Upper lobe of right lung (tissue), 1 donor: ENCODE measurements at places on chromosomes 6 and 20. TPM values are rescaled to one million over a fixed set of nuclear protein-coding genes. Genes with fewer than 3 reads are reported as not detected.

The MARCKS gene
- 73.4 TPM for total RNA-seq

The EYS gene
- total RNA-seq: not detected

The ETV7 gene
- 6.3 TPM for total RNA-seq

The PEX7 gene
- 5.6 TPM for total RNA-seq

The CGAS gene
- 5.9 TPM for total RNA-seq

The SLC17A3 gene
- total RNA-seq: not detected

The CST4 gene
- total RNA-seq: not detected

The C6orf136 gene
- total RNA-seq: 22.8 TPM

The FOXC1 gene
- 4.9 TPM for total RNA-seq

The PLEKHG1 gene
- 34.6 TPM for total RNA-seq

The NAPB gene
- 10.8 TPM for total RNA-seq

GRCh38 chr6:946546-946945 is 253.6 kb upstream of the EXOC2 start:
- DNase-seq: no peak

GRCh38 chr20:39019805-39020325 is 57.7 kb downstream of the DHX35 start:
- no peak for DNase-seq

- DNase-seq: peak; percentile 83
Measured at GRCh38 chr6:219641-220198, 72.6 kb upstream of the DUSP22 start.

DNA sequence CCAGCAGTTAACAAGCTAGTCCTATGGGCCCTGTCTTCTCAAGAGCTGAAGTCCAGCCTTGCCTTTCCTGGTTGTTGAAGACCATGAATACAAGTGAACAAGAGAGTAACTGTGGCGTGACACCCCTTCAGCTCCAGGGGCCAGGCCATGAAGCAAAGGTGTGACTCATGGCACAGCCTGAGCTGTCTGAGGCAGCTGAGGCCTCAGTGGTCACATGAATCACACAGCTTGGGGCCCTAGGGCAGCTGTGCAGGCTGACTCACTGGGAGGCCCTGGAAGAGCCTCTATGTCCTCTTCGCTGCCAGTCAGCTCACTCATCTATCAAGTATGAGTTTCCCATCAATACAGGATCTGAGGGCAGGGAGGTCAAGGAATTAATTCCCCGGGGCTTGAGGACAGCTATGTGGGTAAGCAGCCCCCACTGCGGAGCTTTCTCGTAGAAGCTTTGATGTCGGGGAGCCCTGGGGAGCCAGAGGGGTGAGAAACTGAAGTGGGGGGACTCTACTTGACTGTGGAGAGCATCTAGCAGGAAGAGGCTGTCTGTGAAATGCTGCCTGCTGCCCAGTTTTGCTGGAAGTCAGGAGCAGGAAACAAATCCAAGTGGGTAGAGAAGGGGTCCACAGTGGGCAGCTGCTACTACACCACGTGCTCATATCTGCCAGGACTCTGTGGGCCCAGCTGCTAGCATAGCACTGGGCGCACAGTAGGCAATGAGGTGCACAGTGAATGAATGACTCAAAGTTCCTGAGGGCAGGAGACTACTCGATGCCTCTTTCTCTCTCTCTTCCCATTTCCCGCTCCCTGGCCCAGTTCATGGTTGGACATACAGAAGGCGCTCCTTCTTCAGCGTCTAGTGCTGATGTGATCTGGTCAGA is 13.7 kb upstream of the FAM83C start:
- peak; percentile 63 for DNase-seq

DNA sequence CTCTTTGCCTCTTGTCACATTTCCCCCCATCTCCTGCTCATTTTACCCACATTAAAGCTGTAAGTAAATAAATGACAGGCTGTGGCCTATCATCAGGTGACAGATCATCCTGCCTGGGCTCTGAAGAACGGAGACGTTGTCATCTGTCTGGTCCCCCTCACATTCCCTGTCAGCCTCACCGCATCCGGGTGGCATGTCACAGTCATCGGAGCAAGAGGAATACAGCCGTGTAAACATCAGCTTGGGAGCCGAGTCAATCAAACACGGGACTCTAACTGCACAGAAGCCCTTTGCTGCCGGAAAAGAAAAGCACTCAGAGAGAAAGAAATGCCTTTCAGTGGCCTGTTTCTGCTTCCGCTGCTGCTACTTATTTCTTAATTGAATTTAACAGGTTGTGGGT is 371.9 kb upstream of the ID4 start:
- DNase-seq: no peak

DNA sequence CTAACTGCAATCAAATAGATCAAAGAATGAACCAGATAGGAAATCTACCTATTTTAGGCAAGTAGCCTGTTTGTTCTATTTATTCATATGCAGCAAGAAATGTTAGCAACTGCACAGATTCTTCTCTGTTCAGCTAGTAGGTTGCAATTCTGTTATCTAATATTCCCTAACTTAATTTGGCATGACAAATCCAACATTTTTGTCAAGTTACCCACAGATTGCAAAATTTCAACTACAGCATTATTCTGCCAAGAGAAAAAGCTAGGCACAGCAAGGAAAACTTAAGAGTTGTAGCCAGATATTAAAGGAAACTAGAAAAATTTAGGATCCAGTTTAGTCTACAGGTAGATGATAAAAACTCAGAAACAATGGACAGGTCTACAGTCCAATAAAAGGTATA is 104.4 kb upstream of the SYNCRIP start:
- no peak for DNase-seq

DNA sequence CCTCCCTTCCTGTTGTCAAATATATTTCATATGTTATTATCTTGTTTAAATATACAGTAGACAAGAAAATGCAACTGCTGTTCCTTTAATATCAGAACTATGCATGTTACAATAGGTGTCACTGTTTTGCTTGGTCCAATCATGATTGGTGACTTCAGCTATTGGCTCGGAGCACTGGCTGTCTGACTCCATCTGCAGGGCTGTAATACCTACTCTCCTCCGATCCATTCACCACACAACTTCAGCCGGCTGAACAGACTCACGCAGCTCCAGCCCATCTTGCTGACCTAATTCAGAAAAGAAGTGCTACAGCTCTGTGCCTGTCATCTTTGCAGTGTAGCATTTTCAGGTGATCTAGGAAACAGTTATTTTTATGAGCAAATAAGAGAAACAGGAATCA is at the start of gene BTBD3:
TSS of gene BTBD3 (plus strand) at position 231 of the 400 bp plus-strand sequence. CDS start 383 bp downstream, outside the sequence.
- DNase-seq: no peak

DNA sequence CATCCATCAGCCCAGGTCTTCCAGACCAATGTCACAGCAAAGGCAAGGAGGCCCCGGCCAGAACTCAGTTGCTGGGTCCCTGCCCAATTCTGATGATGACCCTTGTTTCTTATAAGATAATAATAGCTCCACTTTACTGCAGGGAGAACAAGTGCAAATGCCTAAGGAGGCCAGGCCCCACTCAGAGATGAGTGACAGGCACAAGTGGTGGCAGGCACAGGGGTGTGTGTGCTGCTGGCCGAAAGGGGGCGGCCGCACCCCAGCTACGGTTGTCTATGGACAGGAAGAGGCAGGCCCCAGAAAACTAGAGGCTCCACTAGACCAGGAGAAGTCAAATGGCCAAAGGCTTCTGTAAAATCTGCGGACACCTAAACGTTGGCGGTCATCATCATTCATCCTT is 28.6 kb downstream of the GNAS-AS1 start:
- DNase-seq: no peak

GRCh38 chr6:39979461-39980328 is 45.4 kb upstream of the MOCS1 start:
- no peak for DNase-seq

- no peak for DNase-seq
Measured at GRCh38 chr6:33249732-33250630, 21.7 kb downstream of the VPS52 start.

DNA sequence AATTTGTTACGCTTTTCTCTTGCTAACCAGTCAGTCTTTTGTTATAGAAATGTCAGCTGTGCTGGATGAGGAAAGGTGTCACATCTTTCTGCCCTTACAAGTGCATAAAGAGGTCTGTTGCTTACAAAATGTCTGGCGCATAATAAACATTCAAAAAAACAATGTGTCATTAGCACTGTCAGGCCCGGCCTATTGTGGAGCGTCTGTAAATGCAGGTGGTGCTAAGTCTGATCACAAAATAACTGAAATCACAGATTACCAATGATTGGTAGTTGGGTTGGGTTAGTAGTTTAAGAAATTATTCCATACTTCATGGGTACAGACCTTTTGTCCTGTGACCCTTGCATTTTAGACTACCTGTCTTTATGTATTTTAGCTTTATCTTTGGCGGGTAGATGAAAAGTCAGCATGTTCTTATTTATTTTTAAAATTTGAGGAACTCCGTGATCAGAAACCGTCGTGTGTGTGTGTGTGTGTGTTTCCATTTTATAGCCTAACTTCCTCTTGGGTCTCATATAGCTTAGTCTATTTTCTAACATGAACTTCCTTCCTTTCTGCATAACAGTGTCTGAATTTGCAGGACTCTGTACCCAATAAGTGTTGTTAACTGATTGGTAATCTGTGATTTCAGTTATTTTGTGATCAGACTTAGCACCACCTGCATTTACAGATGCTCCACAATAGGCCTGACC is 88.1 kb upstream of the IFNGR1 start:
- DNase-seq: no peak

GRCh38 chr6:37155394-37156312 is 14.3 kb upstream of the PIM1 start:
- DNase-seq: no peak

GRCh38 chr6:118536478-118536877 is 11.6 kb upstream of the PLN start:
- DNase-seq: no peak

- DNase-seq: no peak
Measured at GRCh38 chr6:149230712-149231460, 86.6 kb upstream of the TAB2 start.

DNA sequence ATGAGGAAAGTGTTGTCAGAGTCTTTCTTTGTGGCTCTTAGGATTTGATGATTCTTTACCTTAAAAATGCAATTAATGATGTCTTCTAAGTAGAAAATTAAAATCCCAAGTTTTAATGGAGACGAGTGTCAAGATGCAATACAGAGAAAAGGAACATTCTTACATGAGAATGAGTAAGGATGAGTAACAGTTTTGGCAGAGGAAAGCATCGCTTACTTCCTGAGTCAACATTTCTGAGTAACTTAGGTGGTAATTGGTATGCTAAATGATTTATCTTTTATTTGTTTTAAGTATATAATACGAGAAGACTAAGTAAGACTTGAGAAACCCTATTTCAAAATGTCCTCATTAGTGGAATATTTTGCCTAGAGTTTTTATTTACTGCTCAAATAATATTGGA is 101.3 kb downstream of the RTN4IP1 start:
- no peak for DNase-seq

- DNase-seq: no peak
Measured at GRCh38 chr6:152463164-152463563, 174.0 kb downstream of the SYNE1 start.

- no peak for DNase-seq
Measured at GRCh38 chr6:16918586-16918985, 157.3 kb upstream of the ATXN1 start.

DNA sequence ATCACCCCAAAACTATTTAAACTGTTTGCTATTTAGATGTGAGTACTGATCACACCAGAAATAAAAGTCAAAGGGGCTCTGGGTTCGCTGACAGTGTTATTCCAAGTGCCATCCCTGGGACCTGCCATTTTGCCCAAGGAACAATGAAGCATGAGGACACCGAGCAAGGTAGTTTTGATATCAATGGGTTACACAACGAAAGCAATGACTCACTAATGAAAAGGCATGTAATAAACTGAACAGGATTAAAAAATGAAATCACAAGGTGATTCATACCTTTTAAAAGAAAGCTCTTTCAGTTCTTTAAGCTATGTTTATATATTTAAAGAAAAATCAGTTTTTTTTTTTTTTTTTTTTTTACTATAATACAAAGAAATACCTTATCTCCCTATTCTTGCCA is 102.0 kb downstream of the HS3ST5 start:
- DNase-seq: no peak
